ENCODE measurements at places on chromosomes 6 and 20. TPM values are rescaled to one million over a fixed set of nuclear protein-coding genes. Genes with fewer than 3 reads are reported as not detected.

GRCh38 chr6:149182262-149182661, 135.2 kb upstream of the TAB2 start:
- no peak for DNase-seq

GRCh38 chr6:165850434-165851019, 187.5 kb upstream of the PDE10A start:
- peak; percentile 48 for DNase-seq

DNA sequence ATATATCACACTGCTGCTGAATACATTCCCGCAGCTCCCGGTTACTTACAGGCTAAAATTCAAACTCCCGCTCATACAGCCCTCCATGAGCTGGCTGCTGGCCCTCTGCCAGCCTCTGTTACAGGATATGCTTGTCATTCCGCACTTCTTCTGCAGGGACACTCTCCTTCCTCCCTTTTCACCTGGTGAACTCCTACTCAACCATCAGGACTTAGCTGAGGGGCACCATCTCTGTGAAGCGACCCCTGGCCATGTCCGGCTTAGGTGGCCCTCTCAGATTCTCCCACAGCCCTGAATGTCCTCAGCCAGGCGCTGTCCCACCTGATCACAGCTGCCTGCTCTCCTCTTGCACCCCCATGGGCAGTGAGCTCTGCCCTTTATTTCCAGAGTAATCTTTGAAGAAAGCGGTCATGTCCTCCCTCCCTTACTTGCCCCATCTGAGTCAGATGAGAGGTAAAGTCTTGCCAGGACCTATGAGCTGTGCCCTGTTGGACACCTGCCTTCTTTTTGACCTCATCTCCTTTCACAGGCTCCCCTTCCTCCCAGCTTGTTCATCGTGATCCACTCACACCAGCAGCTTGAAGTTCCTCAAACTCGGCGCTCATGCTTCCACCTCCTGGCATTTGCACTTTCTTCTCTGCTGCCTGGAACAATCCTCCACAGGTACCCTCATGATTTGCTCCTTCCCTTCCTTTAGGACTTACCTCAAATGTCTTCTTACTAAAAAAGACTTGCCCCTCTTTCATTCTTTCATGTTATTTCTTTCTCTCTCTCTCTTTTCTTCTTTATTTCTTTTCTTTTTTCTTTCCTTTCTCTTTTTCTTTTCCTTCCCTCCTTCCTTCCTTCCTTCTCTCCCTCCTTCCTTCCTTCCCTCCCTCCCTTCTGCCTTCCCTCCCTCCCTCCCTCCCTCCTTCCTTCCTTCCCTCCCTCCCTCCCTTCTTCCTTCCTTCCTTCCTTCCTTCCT, 5.6 kb downstream of the CYP24A1 start:
- DNase-seq: no peak

DNA sequence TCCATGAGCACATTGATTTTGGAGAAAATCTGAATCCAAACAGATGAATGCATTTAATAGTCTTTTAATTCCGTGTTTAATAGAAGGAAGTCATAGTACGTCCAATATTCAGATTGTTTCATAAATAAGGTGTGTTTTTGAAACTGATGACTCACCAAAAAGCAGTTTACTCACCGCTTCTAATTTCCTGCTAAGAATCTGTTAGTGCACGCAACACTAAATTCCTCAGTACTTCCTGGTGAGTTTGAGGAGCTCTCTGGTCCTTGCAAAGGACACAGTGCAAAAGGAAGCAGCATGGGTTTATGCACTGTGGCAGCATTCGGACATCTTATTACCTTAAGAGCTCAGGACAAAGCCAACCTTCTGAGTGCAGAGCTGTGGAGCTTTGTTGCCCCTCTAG, 2.3 kb upstream of the ADGRF1 start:
- no peak for DNase-seq

DNA sequence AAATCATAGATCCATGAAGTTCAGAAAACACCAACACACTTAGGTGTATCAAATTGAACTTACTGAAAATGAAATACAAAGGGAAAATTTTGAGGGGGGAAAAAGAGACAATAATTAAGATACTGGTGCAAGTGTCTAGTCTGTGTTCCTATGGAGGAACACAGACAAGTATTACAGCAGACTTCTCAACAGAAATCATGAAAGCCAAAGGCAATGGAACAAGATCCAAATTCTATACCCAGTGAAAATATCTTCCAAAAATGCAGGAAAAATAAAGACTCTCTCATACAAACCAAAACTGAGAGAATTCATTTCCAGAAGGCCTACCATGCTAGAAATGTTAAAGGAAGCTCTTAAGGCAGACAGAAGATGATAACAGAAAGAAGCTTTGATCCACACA, 63.1 kb downstream of the NRN1 start:
- no peak for DNase-seq

GRCh38 chr6:117028256-117028655, 151.2 kb downstream of the RFX6 start:
- DNase-seq: no peak

GRCh38 chr6:145878591-145879295, 64.1 kb upstream of the FBXO30 start:
- DNase-seq: no peak

- DNase-seq: no peak
Measured at GRCh38 chr20:17956099-17956685, 12.4 kb downstream of the SNX5 start.

GRCh38 chr6:41922154-41922553, 855 bp downstream of the BYSL start:
- no peak for DNase-seq

GRCh38 chr6:157980288-157981131, 1.2 kb upstream of the SYNJ2 start:
- DNase-seq: no peak

DNA sequence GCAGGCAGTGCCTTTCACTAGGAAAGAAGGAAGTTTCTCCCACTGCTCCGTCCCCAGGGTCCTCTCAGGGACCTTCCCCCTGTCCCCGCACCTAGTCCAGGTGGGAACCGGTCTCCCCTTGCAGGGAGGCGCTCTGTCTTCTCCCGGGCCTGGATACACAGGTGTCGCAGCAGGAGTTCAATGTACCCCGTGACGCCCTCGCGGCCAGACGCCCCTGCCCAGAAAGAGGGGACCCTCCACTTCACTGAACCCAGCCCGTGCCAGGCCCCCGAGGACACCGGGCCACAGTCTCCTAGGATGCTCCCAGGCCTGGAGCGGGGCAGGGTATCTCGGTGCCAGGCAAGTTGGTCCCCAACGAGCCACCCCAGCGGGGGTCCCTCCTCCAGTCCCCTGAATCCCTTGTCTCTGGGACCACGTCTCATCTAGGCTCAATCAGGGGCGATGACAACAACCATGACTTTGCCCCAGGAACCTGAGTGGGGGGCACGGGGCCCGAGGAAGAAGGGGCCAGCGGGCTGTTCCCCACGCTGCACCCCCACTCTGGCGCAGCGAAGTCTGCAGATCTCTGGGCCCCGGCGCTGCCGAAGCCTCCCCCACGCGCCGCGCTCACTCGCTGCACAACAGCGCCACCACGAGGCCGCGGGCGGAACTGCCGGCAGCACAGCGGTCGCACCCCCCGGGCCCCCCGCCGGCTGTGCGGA, 103.0 kb downstream of the EDN3 start:
- DNase-seq: peak; percentile 37

GRCh38 chr6:3904518-3904917, 55.3 kb downstream of the FAM50B start:
- no peak for DNase-seq

DNA sequence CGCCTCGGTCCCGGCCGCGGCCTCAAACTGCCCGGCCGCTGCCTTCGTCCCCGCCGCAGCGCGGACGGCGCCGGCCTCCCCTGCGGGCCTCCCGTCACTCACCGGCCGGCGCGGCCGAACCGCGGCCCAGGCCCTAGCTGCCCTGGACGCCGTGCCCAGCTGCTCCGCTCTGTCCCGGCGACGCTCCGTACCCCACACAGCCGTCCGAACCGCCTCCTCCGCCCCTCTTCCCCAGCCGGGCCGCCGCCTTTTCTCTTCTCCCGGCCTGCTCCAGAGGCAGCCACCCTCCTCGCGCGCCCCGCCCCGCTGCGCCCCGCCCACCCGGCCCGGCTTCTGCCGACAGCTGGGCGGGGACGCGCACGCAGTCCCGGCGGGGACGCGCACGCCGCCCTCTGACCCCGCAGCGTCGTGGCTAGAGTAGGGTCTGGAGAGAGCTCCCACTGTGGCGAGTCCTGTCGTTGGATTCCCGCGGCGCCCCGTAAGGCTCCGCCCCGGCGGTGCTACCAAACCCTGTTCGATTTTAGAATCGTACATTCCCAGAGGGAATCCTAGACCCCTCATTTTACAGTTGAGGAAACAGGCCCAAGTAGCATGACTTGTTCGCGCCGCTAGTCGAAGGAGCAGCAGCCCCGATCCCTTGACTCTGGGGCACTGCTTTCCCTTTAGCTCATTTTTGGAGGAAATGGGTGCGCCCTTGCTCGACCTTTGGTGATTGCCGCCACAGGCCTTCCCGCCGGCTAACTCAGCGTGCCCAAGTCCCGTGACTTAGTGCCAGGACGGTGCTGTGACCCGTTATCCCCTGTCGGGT, at the start of gene FBXO30:
Gene FBXO30 (minus strand): TSS at position 295 of the 808 bp plus-strand sequence. CDS start 8,390 bp downstream, outside the sequence.
- DNase-seq: peak; percentile 92

GRCh38 chr20:51931371-51931781, 129.1 kb upstream of the SALL4 start:
- DNase-seq: no peak

GRCh38 chr6:133891149-133891926, 2.4 kb downstream of the TCF21 start:
- DNase-seq: no peak

DNA sequence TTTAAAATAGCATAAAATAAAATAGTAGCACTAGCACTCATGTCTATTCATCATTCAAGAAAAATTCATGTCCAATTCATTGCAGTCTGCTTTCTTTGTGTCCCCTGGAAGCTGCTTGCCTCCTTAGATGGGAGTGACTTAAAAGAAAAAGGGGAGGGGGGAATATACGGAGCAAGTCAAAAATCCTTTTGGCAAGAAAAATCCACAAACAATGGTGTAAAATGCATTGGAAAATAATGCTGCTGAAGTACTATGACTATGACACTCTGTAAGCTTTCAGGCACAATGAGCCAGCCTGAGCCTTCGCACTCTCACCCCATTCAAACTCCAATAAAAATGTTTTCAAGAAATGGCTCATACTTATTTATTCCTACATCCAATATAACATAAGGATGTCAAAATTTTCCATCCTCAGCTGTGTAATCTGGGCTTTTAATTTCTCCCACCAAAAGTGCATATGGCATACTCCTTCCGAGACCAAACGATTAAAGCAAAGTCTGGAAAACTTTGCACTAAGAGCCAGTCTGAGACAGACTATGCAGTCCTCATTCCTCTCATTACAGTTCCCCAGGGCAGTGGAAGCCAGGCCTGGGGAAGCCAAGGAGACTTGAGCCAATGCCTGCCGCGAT, 790 bp downstream of the NEDD9 start:
- DNase-seq: peak; percentile 76

GRCh38 chr6:134826889-134827737, 122.8 kb downstream of the ALDH8A1 start:
- peak; percentile 69 for DNase-seq

- no peak for DNase-seq
Measured at GRCh38 chr20:13681248-13682125, 42.8 kb upstream of the TASP1 start.

- DNase-seq: no peak
Measured at GRCh38 chr6:16706911-16707783, 54.1 kb downstream of the ATXN1 start.

DNA sequence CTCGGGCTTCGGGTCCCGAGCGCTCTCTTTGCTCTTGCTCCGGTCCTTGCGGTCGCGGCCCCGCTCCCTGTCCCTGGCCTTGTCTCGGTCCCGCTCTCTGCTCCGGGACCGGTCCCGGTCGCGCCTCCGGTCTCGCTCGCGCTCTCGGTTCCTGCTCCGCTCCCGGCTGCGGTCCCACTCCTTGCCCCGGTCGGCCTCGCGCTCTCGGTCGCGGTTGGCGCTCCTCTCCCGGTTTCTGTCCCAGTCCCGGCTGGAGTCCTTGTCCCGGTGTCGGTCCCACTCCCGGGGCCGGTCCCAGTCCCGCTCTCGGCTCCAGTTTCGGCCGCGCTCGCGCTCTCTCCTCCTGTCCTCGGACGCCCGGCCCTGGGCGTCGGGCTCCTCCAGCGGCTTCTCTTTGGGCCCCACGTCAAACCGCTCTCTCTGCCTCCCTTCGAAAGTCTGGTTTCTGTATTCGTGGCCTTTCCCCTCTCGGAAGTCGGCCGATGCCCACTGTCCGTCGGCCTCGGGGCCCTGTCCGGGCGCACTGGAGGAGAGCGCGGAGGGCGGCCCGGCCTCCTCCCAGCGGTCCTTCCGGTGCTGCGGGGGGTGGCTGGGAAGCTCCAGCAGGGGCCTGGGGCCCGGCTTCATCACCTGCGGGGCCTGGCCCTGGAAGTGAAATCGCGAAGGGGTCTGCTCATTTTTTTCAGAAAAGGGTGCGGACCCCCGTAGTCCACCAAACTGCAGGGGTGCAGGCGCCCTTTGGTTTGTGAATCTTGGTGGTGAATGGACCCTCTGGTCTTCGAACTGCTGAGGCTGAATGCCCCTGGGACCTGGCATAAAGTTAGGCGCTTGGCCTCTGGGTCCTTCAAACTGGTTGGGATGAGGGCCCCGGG, 17.9 kb upstream of the TCFL5 start:
- no peak for DNase-seq

- DNase-seq: no peak
Measured at GRCh38 chr20:56091628-56092234, 86.4 kb upstream of the CBLN4 start.

GRCh38 chr6:139184047-139184446, 49.2 kb downstream of the HECA start:
- no peak for DNase-seq

DNA sequence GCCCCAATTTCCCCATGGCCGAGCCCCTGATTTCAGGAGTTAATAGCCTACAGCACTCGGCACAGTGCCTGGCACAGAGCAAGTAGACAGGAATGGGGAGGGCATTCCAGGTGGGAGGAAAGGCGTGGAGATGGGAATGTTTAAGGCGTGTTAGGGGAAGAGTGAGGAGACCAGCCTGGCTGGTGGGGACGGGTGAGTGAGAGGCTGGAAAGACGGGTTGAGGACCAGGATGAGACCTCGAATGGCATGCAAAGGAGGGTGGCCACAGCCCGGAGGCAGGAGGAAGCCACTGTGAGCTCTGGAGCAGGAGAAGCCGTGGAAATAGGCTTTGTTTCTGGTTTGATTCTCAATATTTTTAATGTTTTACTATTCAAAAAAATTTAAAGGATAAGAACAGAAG, 49.5 kb downstream of the CEBPB start:
- no peak for DNase-seq

The RIMS1 gene
- total RNA-seq: 1.8 TPM

The BPIFB1 gene
- total RNA-seq: not detected

The AKAP7 gene
- 19.9 TPM for total RNA-seq

The RXRB gene
- total RNA-seq: 17.9 TPM

The SMOC2 gene
- 29.6 TPM for total RNA-seq

The SIRPB1 gene
- 0.99 TPM for total RNA-seq

The PLA2G7 gene
- total RNA-seq: 2.0 TPM

The MICAL1 gene
- 18.6 TPM for total RNA-seq

The PHACTR3 gene
- total RNA-seq: 6.9 TPM

The FHL5 gene
- total RNA-seq: 1.5 TPM
